Astrocyte (in vitro differentiated cells and primary cell): ENCODE measurements at places on chromosomes 7 and 10. TPM values are rescaled to one million over a fixed set of nuclear protein-coding genes. Genes with fewer than 3 reads are reported as not detected.

The FERD3L gene
- total RNA-seq: not detected in 2 replicates

The ASAH2 gene
- 1.4 and 2.4 TPM in 2 replicates for total RNA-seq

The LSM8 gene
- 19.9 TPM in 2 replicates for total RNA-seq

The CPEB3 gene
- 1.2 and 1.6 TPM in 2 replicates for total RNA-seq

The GHITM gene
- total RNA-seq: 128 and 143 TPM in 2 replicates

The LLCFC1 gene
- total RNA-seq: not detected in 2 replicates

The DNAJB12 gene
- 24.3 and 24.8 TPM in 2 replicates for total RNA-seq

The PPP1R17 gene
- total RNA-seq: not detected in 2 replicates

The MYOZ1 gene
- total RNA-seq: 2.2 TPM in 2 replicates

The TASOR2 gene
- 76.2 and 87.2 TPM in 2 replicates for total RNA-seq

The RNF32 gene
- total RNA-seq: 1.6 and 2.7 TPM in 2 replicates

The TPST1 gene
- 36.5 and 40.2 TPM in 2 replicates for total RNA-seq

The GIMAP5 gene
- total RNA-seq: 0.14 TPM in 1 of 2 replicates, not detected in the other

The FANK1 gene
- total RNA-seq: 9.7 and 12.1 TPM in 2 replicates

The GIMAP8 gene
- total RNA-seq: not detected in 2 replicates

The TRIM50 gene
- total RNA-seq: not detected in 2 replicates

The LRRC17 gene
- total RNA-seq: 61.2 and 63.4 TPM in 2 replicates

The HOXA6 gene
- total RNA-seq: not detected in 2 replicates

The ZNF503 gene
- total RNA-seq: 11.1 and 11.9 TPM in 2 replicates

The ALOX5 gene
- 1.0 and 1.8 TPM in 2 replicates for total RNA-seq

The PRSS1 gene
- not detected in 2 replicates for total RNA-seq

The AKR1C2 gene
- total RNA-seq: 0.41 TPM in 1 of 2 replicates, not detected in the other

The NUTM2E gene
- total RNA-seq: 0.50 TPM in 1 of 2 replicates, not detected in the other

The SEMA3E gene
- total RNA-seq: 3.7 and 4.6 TPM in 2 replicates

The FOXI2 gene
- not detected in 2 replicates for total RNA-seq

The SVOPL gene
- total RNA-seq: 0.34 and 0.48 TPM in 2 replicates

The MMD2 gene
- total RNA-seq: not detected in 2 replicates

The C10orf105 gene
- total RNA-seq: not detected in 2 replicates

The GHRHR gene
- total RNA-seq: not detected in 2 replicates
